ENCODE measurements at places on chromosomes 6 and 20.

- DNase-seq, result no peak
These were observed 62.9 kb downstream of the SCAND1 start for GRCh38 chr20:35891375-35891774.

- no peak for DNase-seq
These were observed 19.2 kb downstream of the MICA start for GRCh38 chr6:31422587-31422986.

DNA sequence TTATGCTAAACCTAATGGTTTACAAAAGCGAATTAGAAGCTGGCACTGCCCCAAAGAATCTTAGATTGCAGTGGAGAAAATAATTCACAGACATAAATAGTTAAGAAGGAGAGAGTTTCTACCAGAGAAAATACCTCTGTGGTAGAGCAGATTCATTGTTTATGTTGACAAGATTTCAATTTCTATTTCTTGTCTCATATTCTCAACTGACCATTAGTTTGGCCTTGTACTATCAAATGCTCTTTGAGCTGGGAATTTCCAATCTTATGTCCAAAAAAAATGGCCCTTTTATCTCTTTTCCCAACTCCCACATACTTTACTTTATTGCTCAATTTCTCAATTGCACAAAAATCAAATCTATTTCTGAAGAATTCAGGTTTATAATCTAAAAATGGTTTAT, 804.1 kb upstream of the CITED2 start:
- DNase-seq, result no peak

DNA sequence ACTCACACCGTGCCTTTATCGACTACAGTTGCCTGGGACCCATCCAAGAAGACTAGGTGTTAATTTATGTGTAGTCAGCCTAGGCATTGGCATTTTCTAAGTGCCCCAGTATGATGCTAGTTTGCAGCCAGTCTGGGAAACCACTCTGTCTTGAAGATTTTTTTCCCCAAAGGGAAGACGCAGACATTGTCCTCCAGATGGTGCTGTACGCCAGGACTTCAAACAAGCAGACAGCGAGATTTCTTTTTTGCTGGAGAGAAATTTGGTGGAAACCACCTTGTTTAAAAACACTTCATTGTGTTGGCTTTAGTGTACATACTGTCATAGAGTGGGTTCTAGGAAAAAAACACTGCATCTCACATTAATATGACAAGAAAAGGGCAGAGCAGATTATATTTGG, 30.0 kb downstream of the ALDH5A1 start:
- no peak for DNase-seq

DNA sequence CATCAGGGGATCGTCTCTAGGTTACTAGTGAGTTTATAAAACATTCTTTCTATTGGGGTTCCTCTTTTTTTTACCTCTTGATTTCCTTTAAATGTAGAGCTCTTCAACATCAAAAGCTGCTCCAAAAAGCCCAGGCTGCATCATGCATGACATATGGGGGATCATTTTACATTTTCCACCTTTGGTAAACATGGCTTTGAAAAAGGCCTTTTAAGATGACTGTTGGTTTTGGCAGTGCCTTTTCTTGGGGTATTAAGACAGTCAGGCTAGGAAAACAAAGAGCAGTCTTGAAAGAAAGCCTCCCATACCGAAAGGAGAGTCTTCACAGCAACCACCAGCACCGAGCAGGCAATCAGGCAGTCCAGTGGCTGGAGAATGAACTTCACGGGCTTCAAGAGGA, 73.2 kb downstream of the NPEPL1 start:
- no peak for DNase-seq

- no peak for DNase-seq
These were observed 395.3 kb downstream of the GJA1 start for GRCh38 chr6:121830736-121831135.

DNA sequence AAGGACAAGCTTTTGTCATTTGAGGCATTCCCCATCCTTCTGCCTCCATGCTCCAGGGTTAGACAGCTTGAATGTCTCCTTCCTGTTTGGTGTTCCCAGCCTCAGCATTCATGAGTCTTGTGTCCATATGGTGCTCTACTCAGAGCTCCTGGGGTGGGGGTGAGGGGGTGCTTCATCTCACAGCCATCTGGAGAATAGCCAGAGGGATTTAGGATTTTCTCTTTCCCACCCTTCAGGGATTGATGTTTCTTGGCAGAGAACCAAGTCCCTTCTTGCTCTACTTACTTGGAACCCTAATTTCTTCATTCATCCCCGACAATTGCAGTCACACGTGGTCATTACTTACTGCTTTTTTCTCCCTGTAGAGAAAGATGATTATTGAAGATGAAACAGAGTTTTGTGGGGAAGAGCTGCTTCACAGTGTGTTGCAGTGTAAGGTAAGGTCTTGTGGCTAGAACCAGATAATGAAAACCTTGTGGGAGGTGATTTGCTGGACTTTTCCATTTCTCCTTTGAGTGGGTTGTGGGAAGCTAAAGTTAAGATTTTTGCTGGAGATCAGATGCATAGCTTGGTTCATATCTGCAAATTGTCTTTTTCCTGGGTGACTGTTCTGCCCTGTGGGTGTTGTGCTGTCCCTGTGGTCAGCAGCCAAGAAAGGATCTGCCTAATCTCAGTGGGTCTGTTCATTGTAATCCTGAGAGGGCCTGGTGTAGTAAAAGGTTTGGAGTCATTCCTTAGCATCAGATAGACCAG, 18.6 kb downstream of the CMTR1 start:
- no peak for DNase-seq

DNA sequence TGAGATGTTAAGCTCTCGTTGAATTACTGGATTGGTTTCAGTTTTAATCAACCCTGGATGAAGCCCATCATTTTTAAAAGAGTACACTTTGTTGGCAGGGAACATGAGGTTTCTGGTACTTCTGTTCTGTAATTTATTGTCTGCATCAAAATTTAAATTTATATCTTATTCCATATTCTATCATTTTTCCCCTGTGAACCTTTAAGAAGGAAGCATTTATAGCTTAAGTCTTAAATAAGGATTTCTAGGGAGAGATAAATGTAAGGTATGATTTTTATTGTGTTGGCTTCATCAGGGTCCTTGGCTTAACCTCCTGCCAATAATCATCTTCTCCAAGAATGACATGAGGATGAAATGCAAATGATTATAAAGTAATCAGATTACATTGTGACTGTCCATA, 40.6 kb downstream of the MLIP start:
- DNase-seq, result no peak

DNA sequence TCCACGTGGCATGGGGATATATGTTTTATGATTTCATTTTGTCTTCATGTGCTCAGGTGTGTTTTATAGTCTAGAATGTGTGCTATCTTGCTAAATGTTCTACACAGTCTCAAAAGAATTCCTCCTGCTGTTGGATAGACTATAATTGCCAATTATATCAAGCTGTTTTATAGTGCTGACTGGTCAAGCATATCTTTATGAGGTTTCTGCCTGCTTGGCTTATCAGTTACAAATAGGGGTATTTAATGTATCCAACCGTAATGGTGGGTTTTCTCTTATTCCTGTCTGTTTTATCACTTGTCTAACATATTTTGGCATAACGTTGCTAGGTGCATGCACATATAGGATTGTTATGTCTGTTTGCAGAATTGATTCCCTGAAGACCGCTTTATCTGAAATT, 201.3 kb downstream of the EYS start:
- DNase-seq, result no peak

GRCh38 chr6:32095338-32096086, 13.6 kb downstream of the TNXB start:
- DNase-seq, result no peak

DNA sequence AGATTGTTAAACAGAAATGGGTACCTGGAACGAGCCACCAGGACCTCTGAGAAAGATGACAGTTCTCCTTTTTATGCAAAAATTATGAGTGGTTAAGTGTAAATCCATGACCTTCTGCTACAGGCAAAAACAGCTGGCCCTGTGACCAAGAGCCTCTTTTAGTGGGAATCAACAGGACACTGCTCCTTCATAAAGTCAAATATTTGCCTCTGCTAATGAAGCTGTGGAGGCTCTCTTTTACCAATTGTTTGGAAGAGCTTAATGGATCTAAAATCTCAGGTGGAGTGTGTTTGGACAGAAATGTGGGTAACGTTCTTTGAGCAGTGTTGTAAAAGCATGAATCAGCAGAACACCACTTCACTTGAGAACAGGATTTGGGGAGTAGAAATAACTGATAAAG, 117.5 kb upstream of the PCSK2 start:
- no peak for DNase-seq

- no peak for DNase-seq
These were observed 147.8 kb downstream of the MACROD2 start for GRCh38 chr20:14142964-14143627.

DNA sequence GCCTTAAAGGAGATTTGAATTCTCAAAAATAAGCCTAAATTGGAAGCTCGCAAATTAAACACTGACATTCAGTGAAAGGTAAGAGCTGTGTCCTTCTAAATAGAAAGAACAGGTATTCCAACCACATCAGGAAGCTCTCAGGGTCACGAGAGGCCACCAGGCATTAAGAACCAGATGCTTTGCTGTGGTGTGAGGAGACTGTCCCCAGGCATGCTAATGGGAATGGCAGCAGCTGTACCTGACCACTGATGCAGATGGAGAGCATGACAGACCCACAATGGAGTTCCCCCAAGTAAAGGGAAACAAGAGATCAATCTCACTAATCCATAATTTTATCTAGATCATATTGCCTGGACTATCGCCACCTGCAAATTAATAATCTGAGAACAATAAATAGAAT, 658.9 kb upstream of the NOX3 start:
- no peak for DNase-seq

GRCh38 chr20:48186447-48186846, 401.2 kb upstream of the SULF2 start:
- DNase-seq, result no peak

- no peak for DNase-seq
These were observed 231.2 kb upstream of the PMEPA1 start for GRCh38 chr20:57940868-57941522.

DNA sequence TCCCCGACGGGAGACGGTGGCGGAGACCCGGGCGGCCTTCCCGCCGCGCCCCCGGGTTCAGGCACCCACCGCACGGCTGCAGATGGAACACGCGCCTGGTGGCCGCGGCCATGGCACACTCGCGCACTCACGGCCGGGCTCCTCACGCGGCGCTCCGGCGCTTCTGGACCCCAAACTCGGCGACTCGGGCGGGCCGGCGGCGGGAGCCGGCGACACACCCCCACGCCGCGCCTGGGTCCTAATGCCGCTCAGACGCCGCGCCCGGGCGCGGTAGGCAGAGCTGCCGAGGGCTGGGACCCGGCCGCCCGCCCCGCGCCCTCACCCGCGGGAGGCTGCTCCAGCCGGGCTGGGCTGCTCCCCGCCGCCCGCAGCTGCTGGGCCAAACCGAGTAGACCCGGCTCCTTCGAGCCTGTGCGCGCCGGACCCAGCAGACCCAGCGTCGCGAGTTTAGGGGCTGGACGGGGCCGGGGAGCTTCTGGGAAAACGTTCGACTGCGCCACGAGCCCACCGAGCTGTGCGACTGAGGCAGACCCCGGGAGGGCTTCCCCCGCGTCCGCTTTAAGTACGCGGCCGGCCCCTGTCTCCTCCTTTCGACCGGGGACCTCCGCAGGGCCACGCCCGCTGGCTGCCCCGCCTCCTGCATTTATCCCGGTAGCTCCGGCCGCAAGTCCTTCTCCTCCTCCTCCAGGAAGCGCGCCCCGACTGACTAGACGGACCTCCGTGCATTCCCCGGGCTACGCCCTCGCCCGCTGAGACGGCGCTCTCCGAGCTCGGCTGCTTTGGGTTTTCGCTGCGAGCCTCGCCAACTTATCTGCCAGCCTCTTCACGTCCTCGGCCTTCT, at the start of gene SLC4A11:
SLC4A11 (minus strand) TSS at position 165 of the 841 bp plus-strand sequence; CDS start at position 112, 53 bp downstream.
- peak; percentile 86 for DNase-seq

DNA sequence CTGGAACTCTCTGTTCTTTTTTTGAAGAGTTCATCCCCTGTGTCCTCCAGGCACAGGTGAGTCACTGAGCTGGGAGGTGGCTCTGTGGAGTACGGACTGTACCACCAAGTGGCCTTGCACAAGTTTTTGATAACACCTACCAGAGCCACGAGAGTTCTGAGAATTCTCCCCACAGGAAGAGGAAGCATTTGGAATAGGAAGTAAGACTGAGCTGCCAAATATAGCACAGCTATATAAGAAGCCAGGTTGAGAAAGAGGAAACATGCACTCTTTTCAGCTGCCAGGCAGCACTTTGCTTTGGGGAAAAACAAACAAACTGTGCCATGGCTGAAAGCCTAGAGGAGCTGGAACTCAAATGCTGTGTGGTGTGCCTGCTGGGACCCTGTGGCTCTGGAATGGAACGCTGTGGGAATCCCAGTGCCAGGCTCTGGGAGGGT, 70.8 kb upstream of the RIPOR2 start:
- no peak for DNase-seq

DNA sequence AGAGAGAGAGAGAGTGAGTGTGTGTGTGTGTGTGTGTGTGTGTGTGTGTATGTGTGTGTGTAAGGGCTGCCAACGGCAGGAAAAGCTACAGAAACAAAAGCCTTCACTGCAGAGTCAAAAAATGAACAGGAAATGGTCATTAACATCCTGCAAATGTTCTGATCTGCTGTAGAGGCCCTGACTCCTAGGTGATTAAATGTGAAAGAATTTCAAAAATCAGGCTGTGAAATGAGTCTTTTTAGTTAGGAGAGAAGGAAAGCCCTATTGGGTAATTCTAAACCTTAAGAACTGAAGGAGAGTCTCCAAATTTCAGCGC, 166.5 kb upstream of the MYLIP start:
- DNase-seq, result no peak

- no peak for DNase-seq
These were observed 30.4 kb downstream of the ZC3H12D start for GRCh38 chr6:149454346-149454848.

DNA sequence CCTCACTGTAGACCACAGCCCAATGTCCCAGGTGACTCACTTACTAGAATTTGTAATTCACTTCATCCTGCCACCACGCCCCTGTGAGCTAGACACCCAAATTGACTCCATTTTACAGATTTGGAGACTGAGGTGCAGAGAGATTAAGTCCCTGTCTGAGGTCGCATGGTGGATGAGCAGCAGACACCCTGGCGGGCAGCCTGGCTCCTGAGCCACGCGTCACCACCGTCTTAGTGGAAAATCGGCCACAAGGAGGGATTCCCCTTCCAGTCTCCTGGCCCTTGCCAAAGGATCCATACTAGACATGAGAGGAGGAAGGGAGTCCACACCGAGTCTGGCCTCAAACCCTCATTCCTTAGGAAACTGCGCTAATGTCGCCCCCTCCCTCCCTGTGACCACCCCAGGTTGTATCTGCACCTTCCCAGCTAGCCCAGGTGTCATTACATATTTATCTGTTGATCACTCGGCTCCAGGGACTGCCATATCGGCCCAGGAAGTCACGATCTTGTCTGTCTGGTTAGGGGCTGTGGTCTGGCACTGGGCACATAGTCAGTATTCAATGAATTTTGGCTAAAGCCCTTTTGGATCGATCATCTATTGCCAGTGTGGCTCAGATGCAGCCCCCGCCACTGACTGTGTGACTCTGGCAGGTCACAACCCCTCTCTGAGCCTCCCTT, 25.7 kb upstream of the PTGIS start:
- no peak for DNase-seq
